ENCODE measurements at places on chromosomes 11 and 22.
A peak's percentile ranks its signal among the peaks of the same experiment; 100 is the strongest.

DNA sequence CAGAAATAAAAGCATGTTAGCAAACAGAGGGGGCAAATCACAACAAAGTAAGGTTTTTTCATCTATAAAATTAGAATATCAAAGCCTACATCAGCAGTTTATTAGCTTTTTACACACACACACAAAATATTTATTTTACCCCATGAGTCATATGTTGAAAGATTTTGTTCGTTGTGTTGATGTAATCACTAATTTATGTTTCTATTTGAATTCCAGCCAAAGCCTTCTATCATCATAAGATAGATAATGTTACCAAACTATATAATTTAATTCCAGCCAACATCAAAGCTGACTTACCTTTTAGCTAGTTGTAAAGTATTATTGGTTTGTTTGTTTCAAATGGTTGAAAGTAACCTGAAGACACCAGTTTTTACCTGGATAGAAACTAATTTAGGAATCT, 458.0 kb upstream of the ARHGAP42 start:
- DNase-seq: no peak

DNA sequence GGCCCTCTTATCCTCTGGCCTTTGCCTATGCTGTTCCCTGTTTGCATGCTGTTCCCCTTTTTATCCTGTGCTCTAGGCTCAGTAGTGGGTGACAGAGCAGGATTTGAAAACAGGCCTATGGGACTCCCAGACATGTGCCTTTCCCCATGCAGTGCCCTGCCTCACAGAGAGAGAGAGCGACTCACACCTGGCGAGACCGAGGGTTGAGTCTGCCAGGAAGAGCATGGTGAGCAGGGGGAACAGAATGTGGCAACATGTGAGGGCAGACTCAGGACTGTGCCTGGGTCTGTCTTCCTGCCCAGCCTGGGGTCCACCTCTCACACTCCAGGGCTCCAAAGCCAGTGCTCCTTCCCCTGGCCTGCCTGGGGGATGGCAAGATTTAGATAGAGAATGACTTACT, 75.0 kb downstream of the NFAM1 start:
- DNase-seq: no peak

DNA sequence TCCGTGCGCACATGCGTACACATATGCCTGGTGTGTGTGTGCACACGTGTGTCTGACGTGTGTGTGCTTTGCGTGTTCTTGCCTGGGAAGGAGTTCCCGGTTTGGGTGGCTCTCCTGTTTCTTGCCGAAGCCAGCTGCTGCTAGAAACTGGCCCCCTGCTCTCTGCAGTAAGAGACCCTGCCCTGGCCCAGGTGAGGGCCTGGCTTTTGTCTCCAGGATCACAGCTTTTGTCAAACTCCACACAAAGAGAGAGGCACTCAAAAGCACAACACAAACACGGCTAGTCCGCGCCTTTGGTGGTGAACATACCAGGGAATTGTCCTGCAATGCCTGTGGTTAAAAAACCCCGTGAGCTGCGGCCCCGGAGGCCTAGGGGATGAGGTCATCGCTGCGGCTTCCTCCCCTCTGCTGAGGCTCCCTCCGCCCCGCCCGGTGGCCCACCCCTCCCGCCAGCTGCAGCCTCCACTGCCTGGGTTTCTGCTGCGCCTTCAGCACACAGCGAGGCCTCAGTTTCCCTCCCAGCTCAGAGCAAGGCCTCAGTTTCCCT, 88.9 kb downstream of the KCNQ1 start:
- DNase-seq: no peak

- peak; percentile 52 for DNase-seq
Measured at GRCh38 chr11:12110714-12111548, 541 bp downstream of the MICAL2 start.

DNA sequence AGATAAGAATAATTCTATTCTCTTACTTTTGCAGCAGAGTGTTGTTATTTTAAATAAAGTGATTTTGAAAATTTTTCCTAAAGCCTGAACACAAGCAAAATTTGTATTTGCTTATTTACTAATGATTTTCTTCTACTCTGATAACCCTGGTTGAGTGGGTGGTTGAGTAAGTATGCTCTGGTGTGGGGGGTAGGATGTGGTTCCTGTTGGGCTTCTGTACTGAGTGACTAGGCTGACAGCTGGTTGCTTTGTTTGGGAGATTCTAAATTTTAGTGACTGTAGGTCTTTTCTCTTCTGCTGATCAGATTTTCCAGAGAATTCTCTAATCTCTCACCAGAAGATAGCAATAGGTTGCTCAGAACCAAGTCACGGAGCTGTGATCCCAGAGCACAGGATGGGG, 61.6 kb downstream of the METTL15 start:
- DNase-seq: no peak

DNA sequence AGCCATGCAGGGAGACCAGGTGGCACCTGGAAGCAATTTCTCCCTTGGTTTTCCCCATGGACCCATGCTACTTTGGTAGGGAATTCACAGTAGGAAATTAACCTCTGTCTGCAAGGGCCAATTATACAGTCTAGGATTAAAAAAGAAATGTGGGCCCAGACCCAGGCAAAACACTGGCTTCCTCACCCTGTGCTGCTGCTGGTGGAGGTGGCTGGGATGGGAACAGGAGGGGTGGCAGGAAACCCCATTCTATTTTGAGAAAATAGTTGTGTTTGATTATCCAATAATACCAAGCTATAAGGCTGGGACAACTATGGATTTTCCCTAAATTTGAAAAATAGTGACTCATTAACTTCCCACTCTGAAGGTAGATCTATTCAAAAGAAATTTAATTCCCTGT, 417.0 kb upstream of the NARS2 start:
- no peak for DNase-seq

DNA sequence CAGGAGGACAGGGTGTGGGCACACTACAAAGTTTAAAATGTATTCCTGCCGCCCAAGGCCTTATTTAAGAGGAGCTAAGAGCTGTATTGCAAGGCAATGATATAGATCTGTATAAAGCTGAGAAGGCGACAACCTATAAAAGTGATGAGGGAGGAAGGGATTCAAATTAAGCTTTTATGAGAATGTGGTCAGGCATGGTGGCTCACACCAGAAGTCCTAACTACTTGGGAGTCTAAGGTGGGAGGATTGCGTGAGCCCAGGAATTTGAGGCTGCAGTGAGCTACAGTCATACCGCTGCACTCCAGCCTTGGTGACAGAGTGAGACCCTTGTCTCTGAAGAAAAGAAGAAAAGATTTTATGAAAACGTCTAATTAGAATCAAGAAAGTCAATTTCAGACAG, 9.7 kb upstream of the GLB1L3 start:
- no peak for DNase-seq

DNA sequence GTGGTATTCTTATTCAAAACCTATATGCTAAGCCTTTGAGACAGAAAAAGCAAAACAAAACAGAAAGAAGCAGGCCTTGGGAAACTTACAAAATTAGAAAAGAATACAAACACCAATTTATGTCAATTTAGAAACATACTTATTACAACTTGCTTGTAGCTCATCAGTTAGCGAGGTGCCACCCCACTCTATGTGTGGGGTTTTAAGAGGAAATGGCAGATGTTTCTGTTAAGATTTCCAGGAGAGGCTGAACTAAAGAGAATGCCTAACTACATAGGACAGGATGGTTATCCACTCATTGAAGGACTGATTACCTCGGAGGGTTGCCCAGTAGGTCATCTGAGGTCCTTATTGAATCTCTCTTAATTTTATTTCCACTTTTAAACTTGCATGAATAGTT, 302.0 kb downstream of the ETS1 start:
- no peak for DNase-seq

- DNase-seq: peak; percentile 87
Measured at GRCh38 chr11:63999349-64000025, 13.2 kb downstream of the OTUB1 start.
